AG10803 (cell line): ENCODE measurements at places on chromosomes 6 and 20.

GRCh38 chr20:24027229-24027628 is 38.6 kb upstream of the GGTLC1 start:
- DNase-seq: peak; percentile 4

GRCh38 chr6:7137335-7138045 is 29.7 kb downstream of the RREB1 start:
- DNase-seq: peak; percentile 70

GRCh38 chr20:58141971-58142842 is 86.2 kb downstream of the ANKRD60 start:
- no peak for DNase-seq

GRCh38 chr20:24773751-24774201 is 175.3 kb upstream of the CST7 start:
- peak; percentile 73 for DNase-seq

- DNase-seq: no peak
Measured at GRCh38 chr6:105606831-105607463, 204.1 kb upstream of the PREP start.

DNA sequence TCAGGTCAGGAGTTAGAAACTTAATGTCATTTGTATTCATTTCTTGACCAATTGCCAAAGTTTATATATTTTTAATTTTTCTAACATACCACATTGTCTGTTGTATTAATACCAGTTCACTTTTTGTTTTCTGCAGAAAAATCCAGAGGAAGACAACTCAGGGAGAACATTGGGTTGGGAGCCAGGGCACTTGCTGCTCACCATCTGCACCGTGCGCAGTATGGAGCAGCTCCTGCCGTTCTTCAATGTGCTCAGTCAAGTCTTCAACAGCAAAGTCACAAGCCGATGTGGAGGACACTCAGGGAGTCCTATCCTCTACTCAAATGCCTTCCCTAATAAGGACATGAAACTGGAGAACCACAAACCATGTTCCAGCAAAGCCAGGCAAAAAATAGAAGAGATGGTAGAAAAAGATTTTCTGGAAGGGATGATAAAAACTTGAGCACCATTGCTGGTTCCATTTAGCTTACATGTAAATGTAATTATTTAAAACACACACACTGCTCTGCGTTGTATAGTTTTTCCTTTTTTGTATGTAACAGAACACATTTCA is 25.3 kb downstream of the PGM3 start:
- DNase-seq: no peak

- DNase-seq: peak; percentile 38
Measured at GRCh38 chr6:23016696-23017095, 447.3 kb downstream of the HDGFL1 start.

DNA sequence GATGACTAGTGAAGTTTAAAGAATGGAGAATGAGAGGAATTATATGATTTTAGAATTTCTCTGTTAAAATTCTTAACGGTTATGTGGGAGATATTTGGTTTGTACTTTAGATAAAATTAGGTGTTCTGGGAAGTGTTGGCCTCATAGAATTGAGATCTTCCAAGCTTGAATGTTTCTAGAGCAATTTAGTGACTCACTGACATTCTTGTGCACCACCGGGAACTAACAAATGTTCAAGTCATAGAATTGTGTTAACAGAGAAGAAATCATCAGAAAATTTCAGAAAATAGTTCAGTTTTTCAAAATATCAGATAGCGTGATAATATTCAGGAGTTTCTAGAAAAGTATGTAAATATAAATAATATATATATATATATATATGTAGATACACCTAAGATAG is 67.9 kb upstream of the BMP5 start:
- peak; percentile 43 for DNase-seq

GRCh38 chr6:53959717-53960116 is 151.5 kb upstream of the MLIP start:
- DNase-seq: peak; percentile 48

DNA sequence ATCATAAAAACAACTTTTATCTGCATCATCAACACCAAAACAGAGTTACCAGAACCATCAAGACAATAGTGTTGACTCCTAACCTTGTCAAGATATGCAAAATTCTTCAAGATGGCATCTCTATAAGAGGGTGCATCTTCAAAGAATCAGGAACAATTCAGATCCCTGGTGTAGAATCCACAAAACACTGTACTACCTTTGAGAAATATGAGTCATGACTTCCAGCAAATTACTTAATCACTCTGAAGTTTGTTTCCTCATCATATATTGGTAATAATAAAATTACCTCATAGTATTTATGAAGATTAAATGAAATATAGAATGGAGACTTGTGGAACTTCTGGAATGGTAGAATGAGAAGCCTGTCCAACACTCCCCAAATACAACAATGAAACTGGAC is 221.3 kb upstream of the SUPT3H start:
- no peak for DNase-seq

GRCh38 chr6:94584211-94584610 is 993.1 kb upstream of the MANEA start:
- no peak for DNase-seq

GRCh38 chr6:38159596-38159995 is 340.1 kb downstream of the ZFAND3 start:
- no peak for DNase-seq

GRCh38 chr6:37920667-37921066 is 101.1 kb downstream of the ZFAND3 start:
- no peak for DNase-seq

GRCh38 chr20:51492167-51493092 is 50.1 kb downstream of the NFATC2 start:
- DNase-seq: no peak

DNA sequence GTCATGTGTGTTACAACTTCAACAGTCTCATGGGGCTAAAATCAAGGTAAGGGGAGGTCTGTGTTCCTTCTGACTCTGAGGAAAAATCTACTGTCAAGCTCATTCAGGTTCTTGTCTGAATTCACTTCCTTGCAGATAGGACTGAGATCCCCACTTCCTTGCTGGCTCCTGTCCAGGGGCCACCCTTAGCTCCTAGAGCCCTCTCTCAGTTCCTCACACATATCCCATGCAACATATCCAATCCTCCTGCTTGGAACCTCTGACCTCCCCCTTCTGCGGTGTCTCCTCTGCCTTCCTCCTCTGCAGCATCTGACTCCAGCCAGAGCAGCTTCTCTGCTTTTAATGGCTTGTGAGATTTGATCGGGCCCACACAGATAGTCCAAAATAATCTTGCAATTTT is 27.1 kb upstream of the MICB start:
- DNase-seq: no peak

DNA sequence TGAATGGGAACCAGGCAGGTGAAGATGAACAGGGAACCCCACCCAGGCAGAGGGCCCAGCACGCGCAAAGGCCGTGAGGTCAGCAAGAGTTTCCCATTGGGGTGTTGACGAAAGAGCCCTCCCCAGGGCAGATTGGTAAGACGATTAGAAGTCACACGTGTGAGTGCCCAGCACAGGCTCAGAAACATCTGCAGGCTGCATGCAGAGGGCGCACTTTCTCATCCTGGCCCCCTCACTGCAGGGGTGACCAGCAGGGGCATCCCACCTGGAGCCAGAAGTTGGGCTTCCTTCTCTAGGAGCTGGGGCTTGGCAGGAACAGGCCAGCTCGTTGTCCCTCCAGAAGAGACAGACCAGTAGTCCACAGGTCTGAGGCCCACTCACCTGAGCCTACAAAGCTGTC is 38.4 kb downstream of the VSTM2L start:
- DNase-seq: no peak

GRCh38 chr6:48750861-48751260 is 639.9 kb upstream of the PTCHD4 start:
- no peak for DNase-seq

DNA sequence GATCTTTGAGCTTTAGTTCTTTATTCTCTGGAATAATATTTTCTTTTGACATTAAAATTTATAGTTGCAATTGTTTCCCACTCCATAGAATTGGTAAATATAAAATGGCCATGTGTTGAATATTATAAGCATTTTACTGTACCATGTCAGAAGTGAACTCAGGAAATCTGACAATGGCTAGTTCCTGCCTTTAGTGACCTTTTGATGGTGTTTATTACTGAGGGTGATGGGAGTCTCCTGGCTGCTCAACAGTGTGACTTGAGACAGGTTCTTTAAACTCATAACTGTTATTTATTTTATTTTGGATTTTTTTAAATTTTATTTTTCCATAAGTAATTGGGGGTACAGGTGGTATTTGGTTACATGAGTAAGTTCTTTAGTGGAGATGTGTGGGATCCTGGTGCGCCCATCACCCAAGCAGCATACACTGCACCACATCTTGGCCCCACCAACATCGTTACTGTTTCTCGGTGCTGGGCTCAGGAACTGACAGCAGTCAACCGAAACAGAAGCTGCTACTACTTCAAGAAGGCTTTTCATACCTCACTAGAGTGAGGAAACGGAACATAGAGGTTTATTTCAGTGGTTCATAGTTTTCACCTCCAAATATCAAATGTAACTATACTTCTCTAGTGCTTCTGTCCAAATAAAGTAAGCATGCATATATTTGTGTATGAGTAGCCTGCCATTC is 90.4 kb downstream of the PLEKHG1 start:
- no peak for DNase-seq

GRCh38 chr6:129510950-129511349 is 199.0 kb downstream of the ARHGAP18 start:
- DNase-seq: no peak

DNA sequence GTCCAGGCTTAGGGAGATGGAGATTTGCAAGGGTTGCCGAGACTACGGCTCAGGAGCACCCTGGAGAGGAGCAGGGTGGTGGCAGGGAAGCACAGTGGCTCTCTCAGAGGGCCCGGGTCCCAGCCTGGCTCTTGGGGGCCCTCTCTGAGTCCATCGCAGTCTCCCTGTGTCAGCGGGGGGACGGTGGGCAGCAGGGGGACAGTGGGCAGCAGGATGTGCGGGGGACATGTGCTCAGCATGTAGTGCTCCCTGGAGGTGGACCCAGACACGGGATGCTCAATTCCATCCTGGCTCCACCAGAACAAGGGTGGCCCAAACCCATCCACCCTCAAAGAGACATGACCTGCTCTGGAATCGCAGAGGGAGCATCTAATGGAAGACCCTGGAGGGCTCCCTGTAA is 43.0 kb upstream of the ZBP1 start:
- no peak for DNase-seq

GRCh38 chr6:26331218-26332073 is 33.6 kb upstream of the BTN3A2 start:
- peak; percentile 12 for DNase-seq

GRCh38 chr6:19812512-19813119 is 24.6 kb upstream of the ID4 start:
- peak; percentile 72 for DNase-seq

- DNase-seq: no peak
Measured at GRCh38 chr6:4892785-4893485, 110.9 kb downstream of the RPP40 start.

GRCh38 chr6:133855276-133855990 is 33.5 kb upstream of the TCF21 start:
- no peak for DNase-seq
